ENCODE measurements at places on chromosomes 2 and 18.

DNA sequence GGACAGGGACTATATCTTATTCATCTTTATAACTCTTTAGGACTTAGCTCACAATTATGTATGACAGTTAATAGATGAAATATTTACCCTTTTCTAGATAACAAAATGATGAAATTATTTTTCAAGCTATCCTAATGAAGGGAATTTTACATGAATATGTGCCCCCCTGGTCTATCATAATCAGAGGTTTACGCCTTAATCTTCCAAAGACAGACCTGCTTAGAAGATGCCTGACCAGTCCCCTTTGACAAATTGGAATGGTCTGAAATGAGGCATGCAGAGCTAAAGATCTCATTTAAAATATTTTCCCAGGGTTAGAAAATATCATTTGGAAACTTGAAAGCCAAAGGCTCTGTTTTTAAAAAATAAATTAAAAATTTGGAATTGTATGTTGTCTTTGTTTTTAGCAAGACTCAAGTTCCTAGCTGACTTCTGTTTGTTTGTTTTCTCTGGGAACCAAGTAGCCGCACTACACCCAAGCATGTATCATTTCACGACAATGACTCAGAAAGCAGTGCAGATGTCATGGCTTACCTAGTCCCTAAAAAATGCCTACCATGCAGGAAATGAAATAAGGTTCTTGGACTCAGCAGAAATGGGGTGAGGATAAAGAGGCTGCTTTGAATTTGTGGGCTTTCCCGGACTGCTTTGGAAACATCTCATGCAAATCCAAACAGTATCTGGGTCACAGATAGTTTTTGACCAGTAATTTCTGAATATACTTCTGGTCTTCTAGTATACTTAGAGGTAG is 162.1 kb downstream of the ZEB2 start:
- DNase-seq: peak; percentile 94

DNA sequence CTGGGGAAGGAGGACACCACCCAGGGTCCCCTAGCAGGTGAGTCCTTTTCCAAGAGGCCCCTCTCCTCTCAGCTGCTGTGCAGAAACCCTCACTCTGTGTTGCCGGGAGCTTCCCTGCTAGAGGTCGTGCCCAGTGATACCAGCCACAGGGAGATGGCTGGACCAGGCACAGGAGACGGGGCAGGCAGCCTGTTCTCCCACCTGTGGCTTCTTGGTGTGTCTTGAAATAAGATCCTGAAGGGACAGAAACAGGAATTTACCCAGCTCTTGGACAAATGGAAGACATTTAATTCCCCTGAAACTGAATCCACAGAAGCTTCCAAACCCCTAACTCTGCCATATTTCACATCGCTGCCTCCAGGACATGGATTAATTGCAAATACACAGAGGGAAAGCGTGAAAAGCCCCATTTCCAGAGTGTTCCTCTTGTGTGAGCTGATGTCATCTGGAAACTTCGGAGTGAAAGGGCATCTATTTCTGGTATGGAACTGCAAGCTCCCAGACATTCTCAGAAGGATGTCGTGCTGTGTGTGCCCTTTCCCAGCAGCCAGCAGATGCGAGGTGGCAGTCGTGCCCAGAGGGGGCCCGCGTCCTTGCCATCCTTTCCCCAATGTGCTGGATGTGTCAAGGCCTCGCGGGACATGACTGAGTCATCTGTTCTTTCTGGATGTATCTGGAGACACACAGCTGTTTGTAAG is 177.7 kb downstream of the SEPTIN10 start:
- DNase-seq: peak; percentile 63

GRCh38 chr2:66539452-66539851 is 104.5 kb downstream of the MEIS1 start:
- peak; percentile 48 for DNase-seq

GRCh38 chr18:31439807-31440325 is 7.7 kb upstream of the DSG3 start:
- no peak for DNase-seq

- no peak for DNase-seq
Measured at GRCh38 chr18:46738491-46738890, 18.4 kb downstream of the ST8SIA5 start.

DNA sequence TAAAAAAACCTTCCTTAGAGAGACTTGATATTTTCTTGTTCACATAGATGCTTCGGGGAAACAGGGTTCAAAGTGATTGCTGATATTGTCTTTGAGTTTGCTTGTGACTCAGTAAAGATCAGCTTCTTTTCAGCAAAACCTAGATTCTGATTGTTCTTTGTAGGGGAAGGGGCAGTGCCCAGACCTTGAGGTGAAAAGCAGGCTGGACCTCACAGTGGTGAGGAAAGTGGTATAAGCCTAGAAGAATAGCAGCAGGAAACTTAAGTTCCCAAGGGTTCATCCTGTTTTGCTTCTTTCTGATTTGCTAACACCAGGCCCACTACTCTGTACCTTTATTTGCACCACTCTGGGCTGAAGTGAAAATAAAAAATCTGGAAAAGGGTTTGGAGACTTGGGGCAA is 20.9 kb downstream of the UBXN4 start:
- no peak for DNase-seq

- DNase-seq: no peak
Measured at GRCh38 chr2:71865391-71865965, 282.2 kb downstream of the CYP26B1 start.

GRCh38 chr18:35729991-35730668 is 148.6 kb downstream of the GALNT1 start:
- no peak for DNase-seq

- no peak for DNase-seq
Measured at GRCh38 chr18:48376934-48377333, 32.2 kb downstream of the ZBTB7C start.

DNA sequence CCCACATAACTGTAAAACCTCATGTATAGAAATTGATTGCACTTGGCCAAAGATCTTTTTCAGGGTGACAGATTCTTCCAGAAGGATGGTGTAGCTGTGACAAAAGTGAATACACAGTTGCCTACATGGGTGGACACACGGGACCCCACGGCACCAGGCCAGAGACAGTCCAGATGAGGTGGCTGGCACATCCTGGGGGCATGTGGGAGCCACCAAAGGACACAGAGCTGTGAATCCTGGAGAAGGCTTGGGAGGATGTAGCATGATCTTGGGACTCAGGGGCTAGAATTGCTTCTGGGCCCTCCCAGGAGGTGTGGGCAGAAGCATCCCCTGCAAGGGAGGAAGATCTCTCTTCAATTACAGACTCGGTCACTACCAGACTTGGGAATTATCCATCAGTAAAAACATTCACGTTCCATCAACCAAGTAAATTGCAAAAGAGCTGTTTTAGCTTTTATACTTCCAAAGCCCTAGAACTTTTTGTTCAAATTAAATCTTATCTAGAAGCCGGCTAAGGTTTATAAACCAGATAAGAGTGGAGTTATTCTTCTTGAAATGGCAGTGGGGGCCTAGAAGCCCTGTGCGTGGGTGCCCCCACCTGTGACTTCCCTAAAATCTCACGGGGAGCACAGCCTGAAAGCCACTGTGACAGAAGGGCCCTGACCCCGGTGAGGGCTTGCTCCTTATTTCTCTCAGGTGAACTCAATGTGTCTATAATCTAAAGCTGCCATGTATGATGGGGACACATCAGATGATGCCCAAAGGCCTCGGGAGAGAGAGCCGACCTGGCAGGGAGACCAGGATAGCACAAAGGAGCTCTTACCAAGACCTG is 81.7 kb downstream of the SEPTIN10 start:
- no peak for DNase-seq

- peak; percentile 79 for DNase-seq
Measured at GRCh38 chr2:201151127-201151981, 31.6 kb upstream of the CASP10 start.

- no peak for DNase-seq
Measured at GRCh38 chr18:21702602-21703001, 2.0 kb downstream of the ABHD3 start.

DNA sequence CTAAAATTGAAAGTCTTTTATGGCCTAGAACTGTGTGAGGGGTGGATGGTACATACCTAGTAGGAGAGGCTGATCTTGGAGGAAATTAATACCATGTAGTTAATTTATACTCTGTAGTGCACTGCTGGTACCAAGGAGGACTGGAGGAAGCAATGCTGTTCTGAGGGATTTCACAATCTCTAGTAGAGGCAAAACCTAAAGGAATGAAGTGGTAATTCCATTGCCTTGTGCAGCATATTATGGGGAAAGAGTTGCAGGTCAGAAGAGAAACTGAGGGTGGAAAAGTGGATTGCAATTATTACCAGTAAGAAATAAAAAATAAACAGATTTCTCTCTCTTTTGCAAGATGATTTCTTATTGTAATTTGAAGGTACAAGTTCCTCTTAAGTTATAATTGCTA is 2.2 kb downstream of the ABI2 start:
- peak; percentile 18 for DNase-seq

- DNase-seq: no peak
Measured at GRCh38 chr2:161422816-161423403, 6.8 kb downstream of the TBR1 start.

GRCh38 chr2:54665436-54665856 is 58.0 kb upstream of the EML6 start:
- DNase-seq: no peak

- no peak for DNase-seq
Measured at GRCh38 chr2:159454185-159454584, 162.2 kb downstream of the BAZ2B start.

- DNase-seq: no peak
Measured at GRCh38 chr2:68429311-68429826, 37.7 kb downstream of the FBXO48 start.

DNA sequence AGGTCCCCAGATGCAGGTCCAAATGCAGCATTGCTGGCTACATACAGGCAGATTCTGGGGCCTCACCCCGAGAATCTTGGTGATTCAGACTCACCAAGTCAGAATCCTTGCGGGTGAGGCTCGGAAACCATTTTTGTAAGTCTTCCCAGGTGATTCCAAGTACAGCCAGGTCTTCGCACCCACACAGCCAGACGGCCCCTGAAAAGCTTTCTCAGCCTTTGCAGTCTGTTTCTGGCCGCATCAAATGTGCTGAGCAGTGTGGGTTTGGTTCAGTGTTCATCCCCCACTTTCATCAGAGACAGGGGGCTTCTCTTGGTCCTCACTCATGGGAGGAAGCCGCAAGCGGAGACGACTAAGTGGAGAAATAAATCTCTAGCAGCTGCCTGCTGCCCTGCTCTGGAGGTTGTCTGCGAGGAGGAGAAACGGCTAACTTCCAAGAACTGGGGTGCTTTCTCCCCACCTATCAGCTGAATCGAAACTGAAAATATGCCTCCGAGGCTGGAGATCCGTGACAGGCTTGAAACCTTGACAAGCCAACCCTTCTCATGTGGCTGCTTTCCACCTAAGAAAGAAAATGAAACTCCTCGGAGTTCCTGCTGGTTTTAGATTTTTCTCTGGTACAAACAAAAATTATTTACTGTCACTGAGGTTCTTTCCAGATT is 8.9 kb upstream of the TMEM185B start:
- DNase-seq: no peak

- DNase-seq: no peak
Measured at GRCh38 chr18:31633392-31634330, 42.0 kb downstream of the TTR start.

DNA sequence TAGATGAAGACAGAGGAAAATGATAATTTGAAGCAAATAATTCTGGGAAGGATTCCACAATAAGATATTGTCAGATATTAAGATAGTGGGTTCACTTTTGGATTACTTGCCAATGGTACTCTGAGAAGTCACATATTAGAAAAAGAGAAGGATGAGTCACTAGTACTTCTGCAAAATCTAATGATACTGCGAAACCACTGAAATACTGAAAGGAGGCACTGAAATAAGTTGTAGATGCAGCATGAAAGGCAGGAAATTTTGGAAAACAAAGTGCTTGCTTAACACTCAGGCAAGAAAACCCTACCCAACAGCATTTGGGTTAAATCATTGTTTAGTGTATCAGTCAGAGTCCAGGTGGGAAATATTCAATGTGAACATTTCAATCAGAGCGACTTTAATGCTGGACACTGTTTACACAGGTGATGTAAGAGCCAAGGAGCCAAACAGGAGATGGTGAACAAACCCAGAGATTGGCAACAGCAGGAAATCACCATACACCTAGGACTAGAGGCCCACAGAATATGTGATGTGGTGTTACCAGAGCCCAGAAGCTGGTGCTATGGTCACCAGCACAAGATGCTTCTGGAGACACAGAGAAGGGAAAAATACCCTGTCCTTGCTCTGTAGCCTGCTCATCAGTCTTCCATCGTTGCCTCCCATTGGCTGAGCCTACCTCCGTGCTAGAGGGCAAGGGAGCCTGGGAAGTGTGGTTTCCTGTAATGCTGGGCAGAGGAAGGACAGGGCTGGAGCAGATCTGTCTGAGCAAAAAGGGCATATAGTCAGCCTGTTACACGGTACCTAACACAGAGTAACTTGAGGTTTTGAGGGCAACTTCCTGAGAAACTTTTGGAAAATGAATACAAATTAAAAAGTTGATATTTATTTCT is 204.7 kb upstream of the ITGA4 start:
- no peak for DNase-seq

- DNase-seq: no peak
Measured at GRCh38 chr2:180716186-180717180, 263.9 kb upstream of the UBE2E3 start.

DNA sequence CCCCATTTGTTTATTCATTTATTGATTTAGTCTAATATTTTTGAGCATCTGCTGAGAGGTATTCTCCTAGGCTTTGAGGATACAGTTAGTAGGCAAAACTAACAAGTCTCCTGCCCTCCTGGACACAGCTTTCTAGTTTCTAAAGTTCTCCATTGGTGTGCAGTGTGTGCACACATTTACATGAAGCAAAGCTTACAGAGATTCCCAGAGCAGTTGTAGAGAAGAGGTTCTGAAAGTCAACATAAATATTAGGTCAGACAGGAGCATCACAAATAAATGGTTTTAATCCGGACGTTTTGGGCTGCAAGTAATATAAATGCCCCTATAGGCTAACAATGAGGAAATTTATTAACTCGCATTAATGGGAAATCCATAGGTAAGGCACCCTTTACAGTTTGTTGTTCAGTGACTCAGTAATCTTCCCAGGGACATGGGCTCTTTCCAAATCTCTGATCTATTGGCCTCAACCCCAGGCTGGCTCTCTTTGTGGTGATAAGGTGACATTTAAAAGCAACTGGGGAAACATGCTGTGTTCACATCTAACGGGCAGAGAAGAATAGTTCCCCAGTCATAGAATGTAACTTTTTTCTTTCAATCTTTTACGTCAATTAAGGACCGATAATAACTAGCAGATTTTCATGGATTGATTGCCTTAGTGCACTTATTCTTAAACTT is 407.2 kb downstream of the PTPRM start:
- DNase-seq: no peak

Measured in skeletal muscle cell (primary cell).